ENCODE measurements at places on chromosomes 6 and 20.

GRCh38 chr20:35551503-35551902 is 9.6 kb downstream of the ERGIC3 start:
- no peak for DNase-seq

DNA sequence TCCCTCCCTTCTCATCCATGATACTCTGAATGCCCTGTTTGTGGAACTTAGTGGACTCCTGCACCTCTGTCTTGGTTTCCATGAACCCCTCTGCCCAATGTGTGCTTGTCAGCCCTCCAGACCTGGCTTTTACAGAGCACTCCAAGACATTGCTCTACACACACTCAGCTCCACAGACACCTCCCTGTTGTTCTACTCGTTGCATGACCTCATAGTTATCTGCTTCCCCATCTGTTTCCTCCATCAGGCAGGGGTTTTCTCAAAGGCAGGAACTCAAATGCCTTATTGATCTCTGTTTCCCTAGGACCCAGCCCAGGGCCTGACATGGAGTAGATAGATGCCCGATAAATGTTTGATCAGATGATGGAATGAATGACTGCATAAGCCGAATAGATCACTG is 13.3 kb downstream of the PLCG1 start:
- DNase-seq, result no peak

DNA sequence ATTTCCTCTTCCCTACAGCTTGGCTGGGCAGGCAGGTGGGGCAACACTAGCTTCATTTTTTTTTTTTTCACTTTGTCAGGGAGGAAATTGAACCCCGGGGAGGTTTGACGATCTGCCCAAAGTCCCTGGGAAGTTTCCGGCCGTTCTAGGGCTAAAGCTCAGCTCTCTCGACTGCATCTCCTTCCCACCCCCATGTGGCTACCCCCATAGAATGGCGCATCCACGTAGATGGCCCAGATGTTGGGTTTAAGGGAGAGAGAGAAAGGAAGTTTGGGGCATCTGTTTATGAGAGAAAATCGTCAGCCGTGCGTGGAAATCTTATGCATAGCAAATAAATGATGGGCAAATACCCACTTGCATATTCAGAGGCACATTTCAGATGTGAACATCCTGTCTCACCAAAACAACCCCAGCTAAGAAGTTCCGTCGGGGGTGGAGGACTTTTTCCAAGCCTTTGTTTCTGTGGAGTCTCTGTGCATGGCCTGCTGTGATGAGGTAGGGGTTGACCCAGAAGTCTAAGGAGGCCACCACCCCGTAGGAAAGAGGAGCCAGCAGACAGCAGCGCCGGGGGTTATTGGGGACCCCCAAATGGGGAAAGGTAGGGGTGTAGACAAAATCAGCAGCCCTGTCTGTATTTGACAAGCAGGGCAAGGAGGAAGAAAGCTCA is 40.5 kb upstream of the ZNF831 start:
- no peak for DNase-seq

- DNase-seq, result no peak
These were observed 346.2 kb upstream of the IMPG1 start for GRCh38 chr6:76418560-76419223.

DNA sequence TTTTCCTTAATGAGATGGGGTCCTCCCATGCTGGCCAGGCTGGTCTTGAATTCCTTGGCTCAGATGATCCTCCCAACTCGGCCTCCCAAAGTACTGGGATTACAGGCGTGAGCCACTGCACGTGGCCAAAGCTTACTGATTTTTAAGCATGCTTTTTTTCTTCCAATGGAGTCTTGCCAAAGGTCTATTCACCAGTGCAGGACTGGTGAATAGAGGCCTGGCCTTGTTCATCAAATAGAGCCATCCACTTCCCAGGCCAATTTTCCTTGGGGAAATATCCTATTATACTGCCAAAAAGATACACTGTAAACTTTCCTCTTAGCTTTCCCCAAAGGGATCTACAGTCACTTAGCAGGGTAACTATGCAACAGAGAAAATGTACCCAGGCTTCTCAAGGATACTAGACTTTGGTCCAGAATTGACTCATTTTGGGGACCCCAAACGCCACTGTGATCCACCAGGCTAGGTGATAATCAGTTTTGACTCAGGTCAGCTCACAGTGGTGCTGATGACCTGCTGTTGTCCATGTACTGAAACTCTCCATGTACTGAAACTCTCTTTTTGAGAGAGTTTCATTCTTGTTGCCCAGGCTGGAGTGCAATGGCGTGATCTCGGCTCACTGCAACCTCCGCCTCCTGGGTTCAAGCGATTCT is 91.8 kb downstream of the REPS1 start:
- no peak for DNase-seq

DNA sequence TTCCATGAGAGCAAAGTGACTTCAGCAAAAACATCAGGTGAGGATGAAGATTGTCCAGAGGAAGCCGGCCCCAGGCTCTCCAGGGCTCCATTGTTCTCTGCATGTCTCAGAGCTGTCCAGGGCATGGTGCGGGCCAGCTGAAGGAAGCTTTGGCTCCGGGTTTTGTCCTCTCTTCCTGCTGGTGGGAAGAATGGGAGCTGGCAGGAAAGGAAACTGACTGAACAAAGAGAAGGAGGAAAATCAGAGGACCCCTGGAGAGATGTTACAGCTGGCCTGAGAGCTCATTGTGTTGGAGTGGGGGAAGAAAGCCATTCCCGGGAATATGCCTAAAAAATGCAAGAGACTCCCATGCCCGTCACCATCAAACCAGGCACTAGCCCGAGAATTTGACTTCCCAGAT is 27.1 kb downstream of the PRND start:
- DNase-seq, result no peak

- DNase-seq, result no peak
These were observed 228.9 kb upstream of the JAG1 start for GRCh38 chr20:10902576-10903282.
